Stomach (tissue), 19 donors: ENCODE measurements at places on chromosomes 16 and 17. TPM values are rescaled to one million over a fixed set of nuclear protein-coding genes. Genes with fewer than 3 reads are reported as not detected.

The CD300LB gene
- not detected for total RNA-seq

The SALL1 gene
- total RNA-seq = not detected

The TNRC6A gene
- 37.1 TPM for total RNA-seq

The GUCY2D gene
- total RNA-seq = not detected

The MYADML2 gene
- not detected for total RNA-seq

The GPT2 gene
- 58.5 TPM for total RNA-seq

The CMTM1 gene
- total RNA-seq = not detected

The CCL5 gene
- total RNA-seq = not detected

The GPR179 gene
- total RNA-seq = not detected

The CES1 gene
- total RNA-seq = 16.7 TPM

The KRTAP4-6 gene
- not detected for total RNA-seq

The ZNF594 gene
- total RNA-seq = 73.5 TPM

The GAST gene
- total RNA-seq = not detected

The PLXDC1 gene
- 8.4 TPM for total RNA-seq

The KRT39 gene
- total RNA-seq = not detected

The CPHXL2 gene
- not detected for total RNA-seq

The TNP2 gene
- total RNA-seq = not detected
